ENCODE measurements at places on chromosomes 13 and 19. TPM values are rescaled to one million over a fixed set of nuclear protein-coding genes. Genes with fewer than 3 reads are reported as not detected.

PSG6 gene
- not detected for total RNA-seq

DNA sequence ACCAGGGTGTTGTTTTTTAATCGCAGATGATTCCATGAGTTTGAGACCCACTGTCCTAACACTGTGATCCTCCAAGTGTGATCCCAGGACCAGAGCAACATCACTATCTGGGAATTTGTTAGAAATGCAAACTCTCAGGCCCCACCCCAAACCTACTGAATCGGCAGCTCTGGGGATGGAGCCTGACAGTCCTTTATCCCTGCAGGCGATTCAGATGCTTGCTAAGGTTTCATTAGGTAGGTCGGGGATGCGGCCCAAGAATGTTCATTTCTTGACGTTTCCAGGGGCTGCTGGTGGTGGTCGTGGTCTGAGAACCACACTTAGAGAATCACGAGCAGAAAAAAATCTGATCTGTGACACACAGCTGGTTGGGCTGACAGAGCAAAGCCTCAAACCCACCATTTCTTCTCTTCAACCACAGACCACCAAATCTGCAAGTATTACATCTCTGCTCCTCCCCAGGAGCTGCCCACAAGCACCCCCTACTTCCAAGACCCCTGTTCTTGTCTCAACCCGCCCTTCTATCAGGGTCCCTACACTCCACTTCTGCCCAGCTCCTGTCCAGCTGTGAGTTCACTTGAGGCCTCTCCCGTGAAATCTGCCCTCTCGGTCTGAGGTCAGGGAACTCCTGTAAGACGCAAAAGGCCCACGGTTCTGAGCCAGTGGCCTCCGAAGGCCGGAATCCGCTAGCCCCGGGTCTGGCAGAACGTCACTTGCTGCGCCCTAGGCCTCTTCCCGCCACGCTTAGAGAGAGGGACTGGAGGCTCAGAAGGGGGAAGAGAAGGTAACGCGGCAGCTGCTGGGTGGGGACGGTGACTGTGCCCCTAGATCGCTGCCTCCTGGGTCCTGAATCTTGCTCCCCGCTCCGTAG is 1.1 kb upstream of the FARP1 start:
- H3K27me3 ChIP-seq = peaks cover 73% of the 10 kb centered on the region
- no peak overlapping the region for H3K27ac ChIP-seq
- peaks cover 7% of the 10 kb centered on the region for H3K4me1 ChIP-seq
- peak overlapping the region; percentile 47 for H3K4me3 ChIP-seq
- no peaks in the 10 kb centered on the region for H3K36me3 ChIP-seq

GRCh38 chr19:53553865-53554791 is 16.2 kb downstream of the ZNF331 start:
- DNase-seq = peak; percentile 93
- H3K27ac ChIP-seq = peak overlapping the region; percentile 98
- H3K4me3 ChIP-seq = peak overlapping the region; percentile 93
- H3K4me1 ChIP-seq = peaks cover 10% of the 10 kb centered on the region
- H3K36me3 ChIP-seq = peaks cover 66% of the 10 kb centered on the region
- H3K27me3 ChIP-seq = no peaks in the 10 kb centered on the region

- H3K27ac ChIP-seq = no peak overlapping the region
- no peak overlapping the region for H3K4me3 ChIP-seq
- H3K36me3 ChIP-seq = no peaks in the 10 kb centered on the region
- H3K4me1 ChIP-seq = peaks cover 11% of the 10 kb centered on the region
Measured at GRCh38 chr13:94384231-94384905, 95.1 kb downstream of the DCT start.

DNA sequence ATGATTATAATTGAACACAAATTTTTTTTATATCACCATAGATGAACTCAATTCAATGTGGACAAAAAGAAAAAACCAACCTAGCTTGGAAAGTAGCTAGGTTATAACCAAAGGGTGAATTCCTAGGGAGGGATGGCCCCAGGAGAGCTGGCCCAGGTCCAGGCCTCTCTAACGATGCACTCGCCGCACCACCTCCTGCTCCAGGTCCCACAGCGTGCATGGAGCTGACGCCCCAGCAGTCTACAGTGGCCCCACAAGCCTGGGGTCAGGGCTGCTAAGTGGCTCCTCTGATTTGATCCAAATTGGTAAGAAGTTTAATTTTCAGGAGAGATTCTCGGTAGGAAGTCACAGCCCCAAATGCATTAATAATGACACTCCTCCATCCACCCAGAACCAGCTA is 48.8 kb downstream of the TSHZ3 start:
- DNase-seq = no peak
- H3K36me3 ChIP-seq = no peaks in the 10 kb centered on the region
- H3K27ac ChIP-seq = no peak overlapping the region
- peaks cover 7% of the 10 kb centered on the region for H3K27me3 ChIP-seq
- H3K4me3 ChIP-seq = no peak overlapping the region

DNA sequence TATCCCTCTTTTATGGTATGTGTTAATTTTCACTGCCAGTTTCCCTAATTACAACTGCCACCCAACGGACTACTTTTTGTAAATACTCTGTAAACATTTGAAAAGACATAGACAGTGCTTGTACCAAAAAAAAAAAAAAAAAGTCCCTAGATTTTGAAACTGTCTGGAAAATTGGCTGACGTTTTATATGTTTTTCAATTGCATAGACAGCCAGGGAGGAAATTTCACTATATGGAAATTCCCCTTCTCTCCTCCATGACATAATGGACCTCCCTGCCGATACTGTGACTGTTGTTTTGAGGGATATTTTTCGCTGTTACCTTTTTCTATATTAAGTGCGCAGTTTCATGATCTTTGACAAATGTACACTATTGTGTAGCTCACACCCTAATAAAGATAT is 43.4 kb downstream of the C13orf42 start:
- H3K4me3 ChIP-seq = no peak overlapping the region
- H3K36me3 ChIP-seq = no peaks in the 10 kb centered on the region
- peaks cover 6% of the 10 kb centered on the region for H3K4me1 ChIP-seq

DNA sequence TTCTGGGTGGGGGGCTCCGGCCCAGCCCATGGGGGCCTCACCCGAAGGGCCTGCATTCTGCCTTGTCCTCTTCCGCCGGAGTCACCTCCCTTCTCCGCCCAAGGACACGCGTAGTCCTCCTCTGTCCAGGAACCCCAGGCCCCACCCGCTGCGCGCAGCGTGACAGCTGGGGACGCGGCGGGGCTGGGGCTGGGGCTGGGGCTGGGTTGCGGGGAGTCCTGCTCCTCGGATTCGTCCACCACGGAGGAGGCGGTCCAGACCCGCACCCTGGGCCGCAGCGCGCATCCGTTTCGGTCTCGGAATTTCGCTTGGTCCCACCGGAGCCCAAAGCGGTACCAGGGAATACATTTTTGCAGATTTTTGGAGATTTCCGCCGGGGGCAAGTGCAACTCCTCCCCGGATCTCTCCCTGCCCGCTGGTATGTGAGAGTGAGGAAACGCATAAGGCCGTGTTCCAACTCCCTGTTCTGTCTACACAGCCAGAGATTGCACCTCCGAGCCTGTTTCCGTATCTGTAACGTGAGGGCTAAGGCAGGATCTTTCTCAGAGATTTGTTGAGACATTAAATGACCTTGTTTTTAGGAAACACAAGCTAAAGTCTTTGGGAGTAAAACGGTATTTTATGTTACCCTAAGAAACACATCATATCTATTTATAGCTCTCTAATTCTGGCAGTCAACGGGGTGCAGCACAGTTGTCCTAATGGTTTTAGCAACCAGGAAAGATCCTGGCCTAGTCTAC is at the start of gene COX7A1:
Gene COX7A1, minus strand, starts transcription at position 96 of the 740 bp plus-strand sequence. Its CDS starts 40 bp downstream, at position 56.
- H3K36me3 ChIP-seq = peaks cover 12% of the 10 kb centered on the region
- H3K4me3 ChIP-seq = no peak within 1 kb of the TSS
- H3K4me1 ChIP-seq = no peaks in the 10 kb centered on the region
- H3K27me3 ChIP-seq = no peaks in the 10 kb centered on the region

IGFL3 gene
- total RNA-seq = not detected

DNA sequence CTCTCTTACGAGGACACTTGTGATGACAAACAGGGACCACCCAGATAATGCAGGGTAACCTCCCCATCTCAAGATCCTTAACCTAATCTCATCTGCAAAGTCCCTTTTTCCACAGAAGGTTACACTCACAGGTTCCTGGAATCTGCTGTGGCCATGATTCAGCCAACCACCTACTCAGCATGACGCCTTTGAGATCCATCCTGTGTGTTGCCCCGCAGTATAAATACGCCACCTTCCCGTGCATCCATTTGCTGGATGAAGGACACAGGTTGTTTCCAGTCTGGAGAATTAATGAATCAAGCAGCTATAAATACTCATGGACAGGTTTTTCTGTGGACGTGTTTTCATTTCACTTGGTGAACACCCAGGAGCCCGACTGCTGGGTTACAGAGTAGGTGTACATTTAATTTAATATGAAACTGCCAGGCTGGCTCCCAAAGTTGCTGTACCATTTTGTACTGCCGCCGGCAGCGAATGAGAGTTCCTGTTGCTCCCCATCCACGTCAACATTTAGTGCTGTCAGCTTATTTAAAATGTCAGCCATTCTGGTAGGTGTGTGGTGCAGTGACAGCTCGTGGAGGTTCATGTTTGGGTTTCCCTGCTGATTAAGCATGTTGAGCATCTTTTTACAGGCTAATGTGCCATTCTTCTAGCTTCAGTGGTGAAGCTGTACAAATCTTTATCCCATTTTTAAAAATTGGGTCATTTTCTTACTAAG is 40.2 kb downstream of the ELL start:
- DNase-seq = no peak
- no peak overlapping the region for H3K4me3 ChIP-seq
- peaks cover 2% of the 10 kb centered on the region for H3K36me3 ChIP-seq
- peaks cover 58% of the 10 kb centered on the region for H3K4me1 ChIP-seq
- H3K27ac ChIP-seq = peak overlapping the region; percentile 34

- no peak overlapping the region for H3K27ac ChIP-seq
- H3K36me3 ChIP-seq = no peaks in the 10 kb centered on the region
- peak overlapping the region; percentile 75 for H3K4me3 ChIP-seq
- H3K4me1 ChIP-seq = peaks cover 13% of the 10 kb centered on the region
- DNase-seq = peak; percentile 51
Measured at GRCh38 chr19:55369653-55370304, 484 bp downstream of the IL11 start.

KBTBD7 gene
- total RNA-seq = 3.0 TPM

DNA sequence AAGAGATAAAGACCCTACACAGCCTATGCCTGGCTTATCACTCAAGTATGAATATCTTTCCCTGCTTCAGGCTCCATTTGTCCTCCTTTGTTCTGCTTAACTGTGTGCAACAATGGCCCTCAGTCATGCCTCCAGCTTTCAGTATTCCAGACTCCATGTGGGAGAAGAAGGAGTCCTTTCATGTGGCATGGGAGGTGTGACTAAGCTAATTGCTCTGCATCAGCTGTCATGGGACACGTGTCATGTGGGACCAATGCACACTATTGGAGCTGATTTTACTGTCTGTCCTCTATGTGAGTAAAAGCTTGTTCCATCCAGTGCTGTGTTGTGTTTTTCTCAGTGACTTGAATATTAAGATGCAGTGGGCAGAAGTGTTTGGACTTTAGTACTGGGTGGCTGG is 1198.3 kb downstream of the OLFM4 start:
- H3K4me3 ChIP-seq = no peak overlapping the region
- H3K27ac ChIP-seq = no peak overlapping the region
- H3K27me3 ChIP-seq = no peaks in the 10 kb centered on the region
- H3K4me1 ChIP-seq = no peaks in the 10 kb centered on the region

KLK3 gene
- not detected for total RNA-seq

PRR19 gene
- 0.52 TPM for total RNA-seq

DNA sequence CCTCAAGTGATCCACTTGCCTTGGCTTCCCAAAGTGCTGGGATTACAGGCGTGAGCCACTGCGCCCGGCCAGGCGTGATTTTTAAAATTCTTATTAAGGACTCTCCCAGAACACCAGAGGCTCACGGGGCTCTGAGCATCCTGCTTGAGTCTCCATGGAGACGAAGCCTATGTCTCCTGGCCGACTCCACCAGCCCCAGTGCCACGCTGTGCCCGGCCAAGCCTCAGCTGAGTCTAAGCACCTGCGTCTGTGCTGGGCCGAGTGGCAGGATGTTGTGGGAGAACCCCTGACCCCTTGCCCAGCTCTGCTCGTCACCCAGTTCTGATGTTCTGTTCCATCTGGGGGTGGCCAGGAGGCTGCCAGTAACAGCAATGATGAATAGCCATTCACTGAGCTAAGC is 3.9 kb upstream of the CELF5 start:
- H3K4me1 ChIP-seq = no peaks in the 10 kb centered on the region
- H3K27me3 ChIP-seq = no peaks in the 10 kb centered on the region
- no peak overlapping the region for H3K4me3 ChIP-seq
- no peak for DNase-seq

DNA sequence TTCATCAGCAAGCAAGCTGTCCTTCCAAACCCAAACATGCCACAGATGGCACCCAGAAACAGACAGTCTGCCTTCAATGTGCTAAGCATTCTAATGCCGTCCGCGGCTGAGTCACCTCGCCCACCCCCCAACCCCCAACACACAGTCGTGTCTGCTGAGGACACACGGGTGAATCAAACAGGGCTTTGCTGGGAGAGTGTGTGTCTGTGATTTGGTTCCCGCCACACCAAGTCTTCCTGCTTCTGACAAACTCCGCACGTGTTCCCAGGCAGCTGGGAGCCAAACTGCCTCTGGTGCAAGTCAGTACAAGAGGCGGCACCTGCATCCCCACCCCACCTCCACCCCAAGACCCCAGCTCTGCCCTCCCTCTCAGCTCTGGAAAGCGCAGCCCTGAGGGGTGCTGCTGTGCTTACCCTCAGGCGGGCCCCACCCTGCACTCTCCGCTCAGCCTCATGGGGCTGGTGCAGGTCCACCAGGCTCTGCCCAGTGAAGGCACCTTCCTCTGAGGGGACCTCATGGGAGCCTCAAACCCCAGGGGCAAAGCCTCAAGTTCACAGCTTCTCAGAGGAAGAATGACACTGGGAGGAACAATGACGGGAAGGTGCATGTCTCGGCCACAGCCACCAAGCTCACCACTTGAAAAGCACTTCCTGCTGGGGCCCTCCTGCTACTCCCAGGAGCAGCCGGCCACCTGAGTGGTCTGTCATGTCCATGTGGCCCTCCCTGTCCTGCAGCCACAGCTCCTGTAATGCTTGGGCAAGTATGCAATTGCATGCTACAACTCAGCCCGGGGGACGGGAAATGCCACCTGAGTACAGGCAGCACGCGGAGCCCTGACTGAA is 15.0 kb upstream of the SLC35E1 start:
- peak; percentile 58 for DNase-seq
- H3K4me1 ChIP-seq = peaks cover 78% of the 10 kb centered on the region

IZUMO1 gene
- total RNA-seq = not detected
